AG04450 (cell line): ENCODE measurements at places on chromosomes 7 and 10.

DNA sequence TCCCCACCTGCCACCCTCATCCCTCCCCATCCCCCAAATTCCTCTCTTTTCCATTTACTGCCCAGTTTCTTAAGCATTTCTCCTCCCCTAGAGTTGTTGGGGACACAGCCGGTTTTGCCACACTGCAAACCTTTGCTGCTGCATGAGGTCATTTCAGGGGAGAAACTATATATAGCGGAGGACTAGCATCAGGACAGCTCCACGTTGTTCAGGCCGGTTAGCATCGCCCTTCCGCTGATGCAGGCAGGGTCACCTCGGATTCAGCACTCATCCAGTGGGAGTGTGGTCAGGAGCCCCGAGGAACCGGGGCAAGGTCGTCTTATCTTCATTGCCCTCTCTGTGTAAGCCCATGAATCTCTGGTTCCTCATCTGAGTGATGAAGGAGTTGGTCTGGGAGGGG is 15.6 kb downstream of the UBTD1 start:
- DNase-seq = no peak

GRCh38 chr10:44477046-44477425 is 92.1 kb upstream of the CXCL12 start:
- peak; percentile 26 for DNase-seq

- DNase-seq = no peak
Measured at GRCh38 chr7:22403344-22403743, 46.4 kb upstream of the RAPGEF5 start.

GRCh38 chr7:112421666-112422486 is 28.4 kb upstream of the IFRD1 start:
- DNase-seq = no peak

DNA sequence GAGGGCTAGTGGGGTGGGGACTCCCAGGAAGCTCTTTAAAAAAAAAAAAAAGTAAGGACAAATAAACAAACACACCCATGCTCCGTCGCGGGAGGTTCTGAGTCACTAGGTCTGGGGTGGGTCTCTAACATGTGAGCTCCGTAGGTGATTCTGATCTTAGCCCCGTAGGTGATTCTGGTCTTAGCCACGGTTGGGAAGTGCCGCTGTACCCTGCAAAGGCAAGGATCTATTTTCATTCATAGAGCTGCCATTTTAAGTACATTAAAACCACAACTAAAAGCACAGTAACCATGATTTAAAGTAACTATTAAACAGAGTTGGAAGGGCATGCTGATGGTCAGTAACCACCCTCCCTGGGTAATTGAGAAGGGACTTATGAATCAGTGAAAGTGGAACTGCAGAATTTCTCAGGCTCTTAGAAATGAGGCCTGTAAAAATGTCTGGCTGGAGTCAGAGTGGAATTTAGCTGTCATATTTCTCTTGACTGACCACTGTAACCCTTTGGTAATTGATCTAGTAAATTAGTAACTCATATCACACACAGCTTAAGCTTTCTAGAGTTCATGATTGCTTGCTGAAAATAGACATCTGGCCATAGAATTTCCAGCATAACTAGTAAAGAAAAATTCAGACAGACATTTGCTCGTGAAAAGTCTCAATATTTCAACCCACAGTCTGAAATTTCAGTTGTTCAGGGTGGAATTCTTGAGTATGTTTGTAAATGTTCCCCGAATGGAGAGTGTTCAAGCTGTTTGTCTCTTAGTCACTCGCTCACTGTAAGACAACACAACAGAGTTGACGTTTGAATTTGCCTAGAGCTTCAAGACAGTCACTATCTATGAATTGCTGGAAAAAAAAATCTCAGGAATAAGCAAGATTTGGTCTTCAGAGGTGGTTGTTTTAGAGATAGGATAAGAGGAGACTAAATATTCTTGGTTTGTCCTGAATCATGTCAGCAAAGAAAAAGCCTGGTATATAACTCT is 34.2 kb upstream of the TCF7L2 start:
- DNase-seq = no peak

GRCh38 chr7:13948019-13948801 is 41.3 kb downstream of the ETV1 start:
- no peak for DNase-seq
